ENCODE measurements at places on chromosomes 11 and 22.
A peak's percentile ranks its signal among the peaks of the same experiment; 100 is the strongest.

GRCh38 chr11:1782031-1782590, 18.4 kb upstream of the CTSD start:
- H3K27me3 ChIP-seq = no peaks in the 10 kb centered on the region
- no peaks in the 10 kb centered on the region for H3K4me1 ChIP-seq
- H3K36me3 ChIP-seq = no peaks in the 10 kb centered on the region
- no peak for DNase-seq
- H3K4me3 ChIP-seq = no peak overlapping the region

GRCh38 chr11:68969386-68969785, 11.4 kb downstream of the MRGPRD start:
- no peaks in the 10 kb centered on the region for H3K27me3 ChIP-seq
- H3K4me3 ChIP-seq = no peak overlapping the region
- no peak for DNase-seq
- no peak overlapping the region for H3K27ac ChIP-seq
- no peaks in the 10 kb centered on the region for H3K36me3 ChIP-seq
- H3K4me1 ChIP-seq = peaks cover 12% of the 10 kb centered on the region

DNA sequence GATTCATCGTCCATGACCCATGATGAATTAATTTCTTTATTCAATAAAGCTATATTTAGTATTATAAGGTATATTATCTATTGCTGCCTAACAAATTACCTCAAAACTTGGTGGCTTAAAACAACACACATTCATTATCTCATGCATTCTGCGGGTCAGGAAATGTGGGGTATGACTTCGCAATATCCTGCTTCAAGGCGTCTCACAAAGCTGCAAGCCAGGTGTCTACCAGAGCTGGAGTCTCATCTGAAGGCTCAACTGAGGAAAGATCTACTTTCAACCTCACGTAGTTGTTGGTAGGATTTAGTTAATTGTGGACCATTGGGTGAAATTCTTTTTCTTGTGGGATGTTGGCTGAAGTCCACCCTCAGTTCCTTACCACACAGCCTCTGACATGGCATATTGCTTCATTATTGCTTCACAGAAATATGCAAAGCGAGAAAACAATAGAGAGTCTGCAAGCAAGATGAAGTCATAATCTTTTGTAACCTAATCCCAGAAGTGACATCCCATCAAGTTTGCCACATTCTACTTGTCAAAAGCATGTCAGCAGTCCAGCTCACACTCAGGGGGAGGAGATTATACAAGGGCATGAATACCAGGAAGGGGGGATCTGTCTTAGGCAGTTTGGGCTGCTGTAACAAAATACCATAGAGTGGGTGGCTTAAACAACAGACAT, 45.1 kb downstream of the KREMEN1 start:
- H3K4me3 ChIP-seq = no peak overlapping the region
- DNase-seq = no peak
- H3K4me1 ChIP-seq = peaks cover 19% of the 10 kb centered on the region
- H3K27me3 ChIP-seq = no peaks in the 10 kb centered on the region
- H3K36me3 ChIP-seq = no peaks in the 10 kb centered on the region
- H3K27ac ChIP-seq = no peak overlapping the region

- no peak for DNase-seq
- no peak overlapping the region for H3K27ac ChIP-seq
- H3K36me3 ChIP-seq = no peaks in the 10 kb centered on the region
- H3K4me3 ChIP-seq = no peak overlapping the region
- peaks cover 7% of the 10 kb centered on the region for H3K4me1 ChIP-seq
- H3K27me3 ChIP-seq = no peaks in the 10 kb centered on the region
These were observed 11.9 kb downstream of the PLAAT2 start for GRCh38 chr11:63551091-63551888.

- H3K4me3 ChIP-seq = no peak overlapping the region
- H3K27me3 ChIP-seq = no peaks in the 10 kb centered on the region
- H3K4me1 ChIP-seq = peaks cover 6% of the 10 kb centered on the region
- DNase-seq = no peak
These were observed 16.4 kb upstream of the DDX10 start for GRCh38 chr11:108648528-108648885.

- H3K27me3 ChIP-seq = no peaks in the 10 kb centered on the region
- H3K4me1 ChIP-seq = no peaks in the 10 kb centered on the region
- H3K4me3 ChIP-seq = no peak overlapping the region
- DNase-seq = no peak
- peaks cover 8% of the 10 kb centered on the region for H3K36me3 ChIP-seq
- no peak overlapping the region for H3K27ac ChIP-seq
These were observed 38.7 kb upstream of the CRTAM start for GRCh38 chr11:122799406-122800105.

GRCh38 chr11:128503245-128503991, 83.9 kb downstream of the ETS1 start:
- H3K4me1 ChIP-seq = peaks cover 100% of the 10 kb centered on the region
- no peaks in the 10 kb centered on the region for H3K27me3 ChIP-seq
- DNase-seq = no peak
- H3K36me3 ChIP-seq = no peaks in the 10 kb centered on the region

- no peaks in the 10 kb centered on the region for H3K27me3 ChIP-seq
- H3K27ac ChIP-seq = no peak overlapping the region
- H3K4me3 ChIP-seq = no peak overlapping the region
- H3K36me3 ChIP-seq = no peaks in the 10 kb centered on the region
- no peak for DNase-seq
These were observed 29.8 kb downstream of the POU2AF1 start for GRCh38 chr11:111349191-111349695.

DNA sequence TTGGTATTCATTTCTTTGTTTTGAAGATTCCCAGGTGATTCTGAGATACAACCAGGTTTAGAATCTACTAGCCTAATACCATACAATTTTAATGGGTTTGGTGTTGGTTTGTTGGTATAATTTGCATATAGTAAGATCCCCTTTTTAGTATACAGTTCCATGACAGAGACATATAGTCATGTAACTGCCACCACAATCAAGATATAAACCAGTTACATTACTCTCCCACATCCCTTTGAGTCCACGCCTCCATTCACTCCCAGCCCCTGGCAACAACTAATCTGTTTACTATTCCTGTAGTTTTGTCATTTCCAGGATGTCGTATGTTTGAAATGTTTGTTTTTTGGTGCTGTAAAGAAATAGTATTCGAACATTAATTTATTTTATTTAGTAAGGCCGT, 4.3 kb downstream of the ASRGL1 start:
- no peaks in the 10 kb centered on the region for H3K27me3 ChIP-seq
- no peaks in the 10 kb centered on the region for H3K36me3 ChIP-seq
- no peak overlapping the region for H3K27ac ChIP-seq

GRCh38 chr11:19073454-19074415, 13.2 kb upstream of the MRGPRX2 start:
- no peak for DNase-seq
- H3K27ac ChIP-seq = no peak overlapping the region
- no peaks in the 10 kb centered on the region for H3K27me3 ChIP-seq
- no peak overlapping the region for H3K4me3 ChIP-seq

GRCh38 chr11:116826751-116827431, 2.8 kb upstream of the APOC3 start:
- no peaks in the 10 kb centered on the region for H3K27me3 ChIP-seq
- no peaks in the 10 kb centered on the region for H3K36me3 ChIP-seq
- DNase-seq = no peak
- no peak overlapping the region for H3K4me3 ChIP-seq
- H3K27ac ChIP-seq = no peak overlapping the region
- H3K4me1 ChIP-seq = no peaks in the 10 kb centered on the region

- H3K27ac ChIP-seq = peak overlapping the region; percentile 55
- H3K4me3 ChIP-seq = no peak overlapping the region
- peaks cover 44% of the 10 kb centered on the region for H3K4me1 ChIP-seq
- H3K36me3 ChIP-seq = no peaks in the 10 kb centered on the region
These were observed 32.1 kb downstream of the ARHGEF17 start for GRCh38 chr11:73340164-73340563.

DNA sequence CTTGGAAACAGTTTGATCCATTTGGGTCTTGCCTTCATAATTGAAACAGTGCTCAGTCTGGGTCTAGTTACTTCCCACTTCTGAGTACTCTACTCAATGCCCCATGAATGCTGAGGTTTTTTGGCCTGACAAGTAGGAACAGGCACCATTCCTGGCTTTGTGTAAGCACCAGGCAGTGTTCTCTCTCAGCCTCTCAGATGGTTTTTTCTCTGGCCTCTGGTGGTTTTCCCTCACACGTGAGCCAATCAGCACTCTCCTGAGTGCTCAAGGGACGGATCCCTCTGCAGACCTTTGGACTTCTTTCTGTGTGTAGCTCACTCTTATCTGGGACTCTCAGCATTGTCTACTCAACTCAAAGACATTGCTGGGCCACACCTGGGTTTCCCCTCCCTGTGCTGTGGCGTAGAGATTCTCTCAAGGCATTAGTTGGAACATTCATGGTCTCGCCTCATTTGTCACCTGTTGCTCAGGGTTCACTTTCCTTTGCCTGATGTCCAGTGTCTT, 21.3 kb downstream of the SIK2 start:
- no peak overlapping the region for H3K27ac ChIP-seq
- H3K27me3 ChIP-seq = no peaks in the 10 kb centered on the region
- H3K36me3 ChIP-seq = peaks cover 2% of the 10 kb centered on the region
- no peaks in the 10 kb centered on the region for H3K4me1 ChIP-seq

DNA sequence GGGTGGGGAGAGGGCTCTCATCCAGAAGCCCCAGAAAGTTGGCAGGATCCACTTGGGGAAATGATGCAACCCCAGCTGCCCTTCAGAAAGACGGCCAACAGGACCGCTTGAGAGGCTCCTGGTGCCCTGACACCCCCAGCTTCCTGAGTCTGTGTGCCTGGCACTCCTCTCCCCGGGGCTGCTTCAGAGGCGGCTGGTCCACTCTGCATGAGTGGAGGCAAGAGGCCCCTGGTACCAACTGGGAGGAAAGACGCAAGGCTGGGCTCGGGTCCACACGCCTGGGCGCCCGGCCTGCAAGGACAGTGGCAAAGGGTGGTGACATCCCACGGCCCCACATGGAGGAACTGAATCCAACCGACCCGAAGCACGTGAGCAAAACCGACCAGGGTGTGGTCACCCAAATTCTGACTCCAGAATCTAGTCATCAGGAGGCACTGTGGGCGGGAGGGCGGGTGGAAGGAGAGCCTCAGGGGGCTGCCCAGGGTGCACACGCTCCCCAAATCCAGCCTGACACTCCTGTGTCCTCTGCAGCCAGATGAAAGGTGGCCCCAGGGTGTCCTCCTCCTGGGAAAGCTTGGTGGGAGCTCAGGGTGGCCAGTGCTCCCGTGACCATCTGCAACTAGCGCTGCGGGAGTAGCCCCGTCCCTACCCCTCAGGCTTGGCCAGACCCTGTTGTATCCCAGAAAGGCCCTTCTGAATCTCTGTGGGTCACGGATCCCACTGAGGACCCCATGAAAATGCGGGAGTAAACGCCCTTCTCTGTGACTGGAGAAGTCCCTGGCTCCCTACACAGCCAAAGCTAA, 3.7 kb downstream of the RNH1 start:
- peak overlapping the region; percentile 97 for H3K27ac ChIP-seq
- no peaks in the 10 kb centered on the region for H3K4me1 ChIP-seq
- DNase-seq = no peak

DNA sequence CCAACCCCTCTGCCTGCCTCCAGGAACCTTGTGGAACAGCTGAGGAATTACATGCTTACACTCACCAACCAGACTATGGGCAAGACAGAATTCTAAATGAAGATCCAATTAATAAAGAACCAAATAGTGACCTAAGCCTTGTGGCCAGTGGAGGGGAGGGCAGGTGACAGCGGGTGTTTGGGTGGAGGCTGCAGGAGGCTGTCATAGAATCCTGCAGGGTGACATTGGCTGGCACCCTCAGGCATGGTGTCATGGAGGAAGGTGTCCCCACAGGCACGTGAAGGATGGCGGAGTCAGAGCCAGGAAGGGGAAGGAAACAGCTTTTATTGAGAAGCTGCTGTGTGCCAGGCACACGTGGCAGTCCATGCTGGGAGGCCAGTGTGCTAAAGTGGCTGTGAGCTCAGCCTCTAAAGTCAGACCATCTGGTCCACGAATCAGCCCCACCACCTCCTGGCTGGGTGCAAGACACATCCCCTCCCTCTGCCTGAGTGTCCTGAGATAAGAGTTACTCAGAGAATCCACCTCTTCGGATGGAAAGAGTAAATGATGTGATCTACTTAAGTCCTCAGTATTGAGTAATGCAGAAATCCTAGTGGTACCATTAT, 8.7 kb downstream of the MYO18B start:
- H3K4me3 ChIP-seq = no peak overlapping the region
- no peaks in the 10 kb centered on the region for H3K36me3 ChIP-seq
- DNase-seq = no peak
- no peaks in the 10 kb centered on the region for H3K27me3 ChIP-seq
- H3K4me1 ChIP-seq = no peaks in the 10 kb centered on the region

GRCh38 chr11:116533186-116533825, 239.5 kb downstream of the BUD13 start:
- no peaks in the 10 kb centered on the region for H3K27me3 ChIP-seq
- H3K36me3 ChIP-seq = no peaks in the 10 kb centered on the region
- no peaks in the 10 kb centered on the region for H3K4me1 ChIP-seq
- H3K4me3 ChIP-seq = no peak overlapping the region
- DNase-seq = no peak
- H3K27ac ChIP-seq = no peak overlapping the region

DNA sequence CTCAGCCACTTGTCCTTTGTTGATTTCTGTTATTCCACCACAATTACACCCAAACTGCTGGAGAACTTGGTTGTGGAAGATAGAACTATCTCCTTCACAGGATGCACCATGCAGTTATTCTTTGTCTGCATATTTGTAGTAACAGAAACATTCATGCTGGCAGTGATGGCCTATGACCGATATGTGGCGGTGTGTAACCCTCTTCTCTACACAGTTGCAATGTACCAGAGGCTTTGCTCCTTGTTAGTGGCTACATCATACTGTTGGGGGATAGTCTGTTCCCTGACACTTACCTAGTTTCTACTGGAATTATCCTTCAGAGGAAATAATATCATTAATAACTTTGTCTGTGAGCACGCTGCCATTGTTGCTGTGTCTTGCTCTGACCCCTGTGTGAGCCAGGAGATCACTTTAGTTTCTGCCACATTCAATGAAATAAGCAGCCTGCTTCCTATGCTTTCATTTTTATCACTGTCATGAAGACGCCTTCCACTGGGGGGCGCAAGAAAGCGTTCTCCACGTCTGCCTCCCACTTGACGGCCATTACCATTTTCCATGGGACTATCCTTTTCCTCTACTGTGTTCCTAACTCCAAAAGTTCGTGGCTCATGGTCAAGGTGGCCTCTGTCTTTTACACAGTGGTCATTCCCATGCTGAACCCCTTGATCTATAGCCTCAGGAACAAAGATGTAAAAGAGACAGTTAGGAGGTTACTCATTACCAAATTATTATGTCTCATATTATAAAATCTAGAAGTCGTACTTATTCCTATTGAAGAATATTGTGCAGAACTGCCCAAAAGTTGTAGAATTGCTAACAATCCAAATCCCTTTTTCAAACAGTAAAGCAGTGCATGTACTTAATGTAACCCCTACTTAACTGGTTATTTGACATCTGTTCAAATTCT, 53.2 kb downstream of the OR4C6 start:
- H3K36me3 ChIP-seq = no peaks in the 10 kb centered on the region
- H3K4me1 ChIP-seq = no peaks in the 10 kb centered on the region
- no peak overlapping the region for H3K4me3 ChIP-seq
- no peak overlapping the region for H3K27ac ChIP-seq

- no peak overlapping the region for H3K4me3 ChIP-seq
- H3K36me3 ChIP-seq = no peaks in the 10 kb centered on the region
- no peak overlapping the region for H3K27ac ChIP-seq
- H3K4me1 ChIP-seq = no peaks in the 10 kb centered on the region
- no peak for DNase-seq
These were observed 388.6 kb downstream of the TBC1D22A start for GRCh38 chr22:47151064-47151463.

- no peak overlapping the region for H3K4me3 ChIP-seq
- H3K27me3 ChIP-seq = no peaks in the 10 kb centered on the region
- no peaks in the 10 kb centered on the region for H3K4me1 ChIP-seq
- no peak overlapping the region for H3K27ac ChIP-seq
These were observed 10.4 kb upstream of the AGBL2 start for GRCh38 chr11:47725442-47726117.

All from tibial nerve (tissue), 4 donors.